ENCODE measurements at places on chromosomes 12 and 14.
A peak's percentile ranks its signal among the peaks of the same experiment; 100 is the strongest.

DNA sequence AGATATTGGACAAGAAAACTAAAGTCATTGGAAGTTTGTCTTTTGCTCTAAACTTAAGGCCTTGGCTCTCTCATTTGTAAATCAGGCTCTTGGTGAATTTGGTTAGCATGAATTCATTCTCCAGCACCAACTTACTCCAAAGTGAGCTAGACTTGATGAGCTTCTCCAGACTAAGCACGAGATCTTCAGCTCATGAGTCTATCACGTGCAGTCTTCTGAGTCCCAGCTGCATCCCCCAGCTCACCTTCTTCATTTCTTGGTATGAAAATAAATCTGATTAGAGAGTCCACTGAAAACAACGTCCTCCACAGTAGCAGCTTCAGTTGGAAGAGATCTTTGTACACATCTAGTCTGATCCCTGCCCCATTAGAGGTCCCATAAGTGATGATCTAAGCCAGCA lies 52.5 kb upstream of the DDX11 start:
- no peak for DNase-seq

- DNase-seq = no peak
These were observed 10.7 kb upstream of the ARID4A start for GRCh38 chr14:58287607-58288042.

DNA sequence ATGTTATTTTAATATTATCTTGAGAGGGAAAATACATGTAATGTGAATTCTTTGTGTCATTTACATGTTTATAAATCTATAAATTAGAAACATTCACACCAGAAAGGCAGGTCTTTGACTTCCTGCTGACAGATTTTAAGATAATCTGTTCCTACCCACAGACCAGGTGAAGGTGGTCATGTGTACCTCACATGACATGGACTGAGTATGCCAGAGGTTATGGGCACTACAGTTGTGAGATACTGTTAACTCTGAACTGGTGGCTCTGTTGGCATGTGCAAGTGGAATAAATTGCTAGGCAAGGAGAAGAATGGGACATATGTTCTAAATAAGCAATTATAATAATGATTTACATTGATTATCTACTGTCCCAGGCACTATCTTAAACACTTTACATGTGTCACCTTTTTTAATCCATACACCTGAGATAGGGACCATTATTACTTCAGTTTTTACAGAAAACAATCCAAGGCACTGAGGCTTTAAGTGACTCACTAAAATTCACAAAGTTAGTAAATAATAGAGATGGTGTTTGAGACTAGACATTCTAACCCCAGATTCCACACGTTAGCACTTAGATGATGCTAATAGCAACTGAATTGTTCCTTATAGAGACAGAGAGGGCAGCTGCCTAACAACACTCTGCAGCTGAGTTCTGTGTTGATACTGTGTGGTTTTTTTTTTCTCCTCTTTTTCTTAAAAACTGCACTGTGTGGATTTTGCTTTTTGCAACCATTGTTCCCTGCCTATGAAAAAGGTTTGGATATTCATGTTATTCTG lies 23.8 kb downstream of the SLC16A7 start:
- DNase-seq = no peak

DNA sequence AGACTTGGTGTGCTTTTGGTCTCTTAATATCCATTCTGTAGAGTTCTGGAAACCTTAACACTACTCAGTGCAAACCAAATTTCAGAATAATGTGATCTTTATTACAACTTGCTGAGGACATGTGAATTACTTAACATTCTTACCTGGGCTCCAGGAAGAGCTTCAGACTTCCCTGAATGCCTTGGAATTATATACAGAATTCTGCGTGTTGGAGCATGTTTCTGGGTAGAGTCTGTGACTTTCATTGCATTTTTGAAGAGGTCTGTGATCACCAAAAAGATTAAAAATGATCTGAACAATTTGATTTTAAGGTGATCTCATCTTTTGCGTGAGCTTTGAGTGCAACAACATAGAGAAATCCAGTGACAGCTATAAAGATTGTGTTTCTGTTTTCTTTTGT lies 35.4 kb downstream of the ZDHHC17 start:
- no peak for DNase-seq

DNA sequence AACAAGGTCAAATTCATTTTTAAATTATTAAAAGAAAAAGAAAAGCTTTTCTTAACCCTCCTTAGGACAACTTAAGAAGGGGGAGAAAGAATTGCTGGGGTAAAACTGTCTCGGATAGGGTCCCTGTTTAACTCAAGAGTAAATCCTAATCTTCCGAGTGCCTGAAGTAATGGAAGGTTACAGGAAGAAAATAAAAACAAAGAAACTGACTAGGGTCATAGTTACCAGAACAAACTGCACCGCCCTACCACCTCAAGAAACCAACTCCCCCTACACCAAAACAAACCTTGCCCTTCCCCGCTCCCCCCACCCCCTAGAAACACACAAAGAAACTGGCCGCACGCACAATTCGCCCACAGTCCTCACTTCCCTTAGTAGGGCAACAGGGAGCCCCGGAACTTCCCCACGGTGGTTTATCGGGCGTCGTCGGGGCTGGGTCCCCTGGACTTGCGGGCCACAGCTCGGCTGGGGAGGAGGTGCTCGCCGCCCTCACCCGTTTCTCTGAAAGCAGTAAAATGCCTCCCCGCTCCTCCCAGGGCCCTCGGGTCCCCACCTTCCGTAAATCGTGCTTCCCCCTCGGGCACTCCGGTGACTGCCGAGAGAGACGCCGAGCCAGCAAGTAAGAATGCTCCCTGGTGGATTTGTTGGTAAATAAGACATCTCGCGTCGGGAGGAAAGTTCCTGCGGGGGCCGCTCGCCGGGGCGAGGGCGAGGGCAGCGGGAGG lies 2.4 kb downstream of the SINHCAF start:
- DNase-seq = peak; percentile 84

DNA sequence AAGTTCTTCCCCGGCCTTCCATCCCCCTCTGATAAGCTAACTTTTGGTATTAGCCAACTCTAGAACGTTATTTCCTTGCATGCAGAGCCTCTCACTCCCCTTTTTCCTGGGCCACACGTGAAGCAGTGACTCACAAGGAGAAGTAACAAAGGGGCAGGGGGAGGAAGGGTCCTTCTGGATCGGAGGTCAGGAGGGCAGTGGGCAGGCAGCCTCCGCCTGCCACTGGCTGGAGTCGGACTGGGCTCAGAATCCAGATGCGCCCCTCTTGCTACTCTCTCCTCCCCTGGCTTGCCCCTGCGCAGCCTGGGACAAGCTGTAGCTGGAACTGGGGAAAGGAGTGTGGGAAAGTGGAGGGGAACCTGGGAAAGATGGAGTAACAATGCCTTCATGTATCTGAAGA lies 55.0 kb downstream of the TPCN1 start:
- DNase-seq = no peak

- peak; percentile 14 for DNase-seq
These were observed 596 bp upstream of the ZBTB39 start for GRCh38 chr12:57006809-57007475.

DNA sequence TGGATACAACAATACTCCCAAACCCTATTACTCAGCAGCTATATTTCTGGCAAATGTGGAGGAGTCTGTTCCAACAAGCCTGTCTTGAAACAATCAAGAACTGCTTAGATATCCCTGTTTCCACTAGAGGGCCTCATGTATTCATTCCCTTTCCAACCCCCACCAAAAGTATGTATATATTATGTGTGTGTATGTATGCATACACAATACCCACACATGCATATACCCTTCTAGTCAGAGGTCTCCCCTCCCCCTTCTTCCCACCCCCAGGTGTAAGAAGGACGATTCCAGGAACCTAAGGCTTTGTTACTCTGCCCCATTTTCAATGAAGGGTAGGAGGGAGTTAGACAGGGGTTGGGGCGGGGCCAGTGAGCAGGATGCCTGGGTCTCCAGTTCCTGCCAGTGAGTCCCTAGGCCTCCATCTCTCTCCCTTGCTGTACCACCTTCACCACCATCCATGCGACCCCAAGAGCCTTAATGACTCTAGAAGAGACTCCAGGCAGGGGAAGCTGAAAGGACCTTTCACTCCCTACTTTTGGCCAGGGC lies at the start of gene DGKA:
TSS of gene DGKA (plus strand) at position 392 of the 546 bp plus-strand sequence. CDS start 5,342 bp downstream, outside the sequence.
- DNase-seq = peak; percentile 74

DNA sequence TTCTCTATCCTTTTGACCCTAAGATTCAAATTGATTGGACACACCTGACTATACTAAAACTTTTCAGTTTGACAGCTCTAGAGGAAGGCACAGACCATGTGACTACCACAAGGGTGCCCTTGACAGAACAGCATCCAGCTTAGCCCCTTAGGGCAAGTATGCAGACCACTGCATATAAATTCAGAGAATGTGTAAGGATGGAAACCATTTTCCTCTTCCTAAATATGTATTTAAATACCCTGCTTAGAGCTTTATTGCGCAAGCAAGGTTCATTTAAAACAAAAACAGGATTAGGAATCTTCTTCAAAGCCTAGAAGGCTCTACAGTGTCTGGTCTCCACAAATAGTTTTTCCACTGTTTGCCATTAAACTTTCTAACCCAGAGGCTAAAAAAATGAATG lies 202.8 kb downstream of the MED13L start:
- no peak for DNase-seq

- DNase-seq = no peak
These were observed 197.5 kb downstream of the STXBP6 start for GRCh38 chr14:24852312-24853060.

DNA sequence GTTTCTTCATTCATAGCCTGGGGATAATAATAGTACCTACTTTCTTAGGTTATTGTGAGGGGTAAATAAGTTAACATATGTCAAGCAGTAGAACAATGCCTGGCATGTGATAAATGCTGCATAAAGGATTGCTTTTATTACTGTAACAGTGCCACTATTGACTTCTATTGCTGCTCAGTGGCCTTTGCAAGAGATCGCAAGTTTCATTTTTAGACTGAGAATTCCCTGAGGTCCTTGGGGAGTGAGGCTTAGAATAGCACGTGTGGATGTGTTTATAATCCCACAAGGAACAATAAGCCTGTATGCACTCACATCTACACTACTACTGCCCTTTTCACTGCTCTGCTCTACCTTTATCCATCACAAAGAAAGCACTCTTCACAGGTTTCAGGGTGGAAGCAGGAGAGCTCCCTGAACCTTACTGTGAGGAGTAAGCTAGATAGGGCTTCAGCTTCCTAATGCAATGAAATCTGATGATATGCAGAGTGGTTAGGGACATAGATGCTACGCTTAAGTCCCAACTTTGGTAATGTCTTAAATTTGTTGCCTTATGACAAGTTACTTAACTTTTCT lies 302.6 kb downstream of the SNAPC1 start:
- DNase-seq = no peak

- no peak for DNase-seq
These were observed 841.5 kb downstream of the SLC16A7 start for GRCh38 chr12:60437297-60437696.

GRCh38 chr12:115885040-115885690 lies 392.3 kb downstream of the MED13L start:
- no peak for DNase-seq

GRCh38 chr14:74528886-74529285 lies 35.3 kb downstream of the ISCA2 start:
- no peak for DNase-seq

DNA sequence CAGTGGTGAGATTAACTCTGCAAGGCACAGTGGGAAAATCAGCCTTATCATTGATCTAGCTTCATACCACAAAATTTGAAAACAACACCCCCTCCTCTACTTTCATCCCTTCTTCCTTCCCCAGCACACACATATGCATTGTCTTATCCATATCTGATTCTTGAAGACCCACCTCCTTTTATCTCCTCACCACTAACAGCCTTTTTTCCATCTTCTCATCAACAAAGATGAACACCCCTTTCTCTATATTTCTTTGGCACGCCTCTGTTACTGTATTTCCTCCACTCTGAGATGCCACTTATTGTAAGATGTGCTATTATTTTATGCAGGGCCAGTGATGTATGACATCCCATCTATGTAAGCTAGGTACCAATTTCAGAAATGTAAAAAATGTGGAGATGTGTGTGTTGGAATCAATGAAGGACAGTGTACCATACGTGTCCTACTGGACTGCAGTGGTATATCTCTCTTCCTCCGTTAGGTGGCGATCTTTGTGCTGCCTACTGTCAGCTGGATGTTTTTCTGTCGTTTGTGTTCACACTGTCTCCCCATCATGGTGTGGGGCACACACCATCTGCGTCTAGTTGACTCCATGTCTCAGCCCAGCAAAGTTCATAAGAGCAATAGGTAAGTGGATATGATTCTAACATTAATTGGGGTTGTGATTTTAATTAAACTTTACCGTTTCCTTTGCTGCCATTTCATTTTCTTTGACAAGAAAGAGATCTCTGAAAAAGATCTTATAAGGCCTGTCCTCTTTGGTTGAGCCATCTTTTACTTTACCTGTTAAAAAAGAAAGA lies 24.0 kb downstream of the CCDC38 start:
- DNase-seq = peak; percentile 73

GRCh38 chr12:56528846-56529245 lies 7.2 kb downstream of the RBMS2 start:
- no peak for DNase-seq

DNA sequence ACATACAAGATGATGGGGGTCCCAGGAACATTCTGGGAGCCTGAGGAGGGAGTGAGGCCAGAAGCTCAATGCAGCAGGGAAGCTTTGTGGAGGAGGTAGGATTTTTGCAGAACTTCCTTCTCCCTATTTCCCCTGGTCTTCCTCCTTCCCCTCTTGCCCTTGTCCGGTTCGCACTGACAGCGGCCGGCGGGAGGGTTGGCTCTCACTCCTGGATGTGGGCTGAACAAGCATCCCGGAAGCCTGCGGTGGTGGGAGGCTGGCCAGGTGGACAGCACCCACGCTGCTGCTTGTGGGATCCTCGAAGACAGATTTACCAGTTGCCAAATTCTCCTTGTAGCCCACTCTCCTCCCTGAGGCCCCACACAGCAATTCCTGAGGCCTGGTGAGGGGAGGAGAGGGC lies 112.2 kb downstream of the KCNA5 start:
- DNase-seq = no peak

- no peak for DNase-seq
These were observed 4.6 kb downstream of the IFI27L2 start for GRCh38 chr14:94124582-94125377.

DNA sequence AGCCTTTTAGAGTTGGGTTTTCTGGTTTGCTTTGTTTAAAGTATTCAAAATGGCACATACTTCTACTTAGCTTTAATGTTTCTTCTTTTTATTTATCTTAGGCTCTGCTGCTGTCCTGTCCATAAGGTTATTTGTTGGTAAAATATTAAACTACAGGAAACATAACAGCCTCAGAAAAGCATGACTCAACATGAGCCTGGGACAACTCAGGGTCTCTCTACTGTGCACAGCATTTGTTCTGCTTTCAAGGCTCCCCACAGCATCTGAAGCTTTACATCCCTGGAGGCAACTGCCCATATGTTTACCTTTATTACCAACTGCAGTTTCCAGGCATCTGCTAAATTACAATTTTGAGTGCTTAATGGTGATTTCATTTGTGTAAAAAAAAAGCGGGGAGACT lies 954.2 kb upstream of the FBXO33 start:
- DNase-seq = no peak

- DNase-seq = no peak
These were observed 24.9 kb downstream of the CATSPERB start for GRCh38 chr14:91706996-91707395.

GRCh38 chr14:95948558-95948981 lies 71.9 kb downstream of the TUNAR start:
- no peak for DNase-seq
